ENCODE measurements at places on chromosomes 12 and 14.

DNA sequence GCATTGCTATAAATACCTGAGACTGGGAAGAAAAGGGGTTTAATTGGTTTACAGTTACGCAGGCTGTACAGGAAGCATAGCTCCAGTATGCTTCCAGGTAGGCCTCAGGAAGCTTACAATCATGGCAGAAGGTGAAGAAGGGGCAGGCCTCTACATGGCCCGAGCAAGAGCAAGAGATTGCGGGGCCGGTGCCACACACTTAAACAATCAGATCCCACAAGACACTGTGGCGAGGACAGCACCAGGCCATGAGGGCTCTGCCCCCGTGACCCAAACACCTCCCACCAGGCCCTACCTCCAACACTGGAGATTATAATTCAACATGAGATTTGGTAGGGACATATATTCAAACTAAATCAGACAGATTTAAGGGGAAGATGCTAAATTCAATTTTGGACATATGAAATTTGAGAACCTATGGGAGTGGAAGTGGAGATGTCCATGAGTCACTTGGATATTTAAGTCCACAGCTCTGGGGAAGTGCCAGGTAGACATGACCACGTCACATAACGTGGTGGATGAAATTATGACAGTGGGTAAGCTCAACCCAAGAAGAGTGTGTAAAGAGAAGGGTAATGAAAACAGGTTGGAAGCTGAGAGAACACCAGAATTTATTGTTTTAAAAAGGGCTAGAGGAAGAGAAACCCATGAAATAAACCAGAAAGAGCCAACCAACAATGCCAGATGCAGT, 1.5 kb upstream of the LTA4H start:
- DNase-seq, result no peak

- no peak for DNase-seq
Measured at GRCh38 chr14:45793081-45793480, 540.1 kb upstream of the MIS18BP1 start.

DNA sequence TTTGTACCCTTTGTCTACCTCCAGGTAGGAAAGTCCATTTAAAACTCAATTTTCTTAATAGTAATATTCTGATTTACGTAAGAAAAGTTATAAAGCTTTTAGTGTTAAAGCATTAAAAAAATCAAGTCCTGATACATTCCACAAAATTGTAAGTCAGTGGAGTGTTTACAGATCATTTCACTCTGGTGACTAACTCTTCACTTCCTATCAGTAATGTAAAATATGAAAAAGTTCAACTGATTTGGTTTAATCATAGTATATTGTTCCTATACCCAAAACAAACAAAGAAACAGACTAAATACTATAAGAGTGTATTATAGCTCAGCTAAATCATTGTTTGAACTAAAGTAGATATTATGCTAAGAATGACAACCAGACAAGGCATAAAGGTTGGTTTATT, 85.9 kb downstream of the VEZT start:
- no peak for DNase-seq

- DNase-seq, result no peak
Measured at GRCh38 chr12:79717006-79717405, 26.2 kb upstream of the PAWR start.

DNA sequence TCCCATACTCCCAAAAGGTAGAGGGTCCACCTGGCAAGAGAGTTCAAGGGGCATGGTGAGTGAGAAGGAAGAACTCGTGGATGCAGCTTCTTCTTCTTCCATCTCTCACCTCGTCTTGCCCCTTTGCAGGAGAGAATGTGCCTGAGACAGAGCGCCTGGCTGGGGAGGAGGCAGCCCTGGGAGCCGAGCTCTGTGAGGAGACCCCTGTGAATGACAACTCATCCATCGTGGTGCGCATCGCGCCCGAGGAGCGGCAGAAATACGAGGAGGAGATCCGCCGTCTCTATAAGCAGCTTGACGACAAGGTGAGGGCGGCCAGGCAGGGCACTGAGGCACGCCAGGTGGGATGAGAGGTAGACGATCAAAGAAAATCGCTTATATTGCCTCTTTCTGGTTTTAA, 20.0 kb downstream of the KIF5A start:
- no peak for DNase-seq

DNA sequence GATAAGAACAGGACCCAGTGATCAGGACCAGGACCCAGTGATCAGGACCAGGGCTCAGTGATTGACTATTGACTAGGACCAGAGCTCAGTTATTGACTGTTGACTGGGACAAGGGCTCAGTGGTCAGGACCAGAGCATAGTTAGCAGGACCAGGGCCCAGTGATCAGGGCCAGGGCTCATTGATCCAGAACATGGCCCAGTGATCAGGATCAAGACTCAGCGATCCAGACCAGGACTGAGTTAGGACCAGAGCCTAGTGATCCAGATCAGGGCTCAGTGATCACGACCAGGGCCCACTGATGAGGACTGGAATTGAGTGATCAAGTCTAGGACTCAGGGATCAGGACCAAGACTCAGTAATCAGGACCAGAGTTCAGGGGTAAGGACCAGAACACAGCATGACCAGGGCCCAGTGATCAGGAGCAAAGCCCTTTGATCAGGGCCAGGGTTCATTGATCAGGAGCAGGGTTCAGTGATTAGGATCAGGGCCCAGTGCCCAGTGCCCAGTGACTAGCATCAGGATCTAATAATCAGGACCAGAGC, 176.0 kb downstream of the TMEM121 start:
- no peak for DNase-seq

GRCh38 chr12:98002887-98003493, 512.4 kb upstream of the TMPO start:
- no peak for DNase-seq

DNA sequence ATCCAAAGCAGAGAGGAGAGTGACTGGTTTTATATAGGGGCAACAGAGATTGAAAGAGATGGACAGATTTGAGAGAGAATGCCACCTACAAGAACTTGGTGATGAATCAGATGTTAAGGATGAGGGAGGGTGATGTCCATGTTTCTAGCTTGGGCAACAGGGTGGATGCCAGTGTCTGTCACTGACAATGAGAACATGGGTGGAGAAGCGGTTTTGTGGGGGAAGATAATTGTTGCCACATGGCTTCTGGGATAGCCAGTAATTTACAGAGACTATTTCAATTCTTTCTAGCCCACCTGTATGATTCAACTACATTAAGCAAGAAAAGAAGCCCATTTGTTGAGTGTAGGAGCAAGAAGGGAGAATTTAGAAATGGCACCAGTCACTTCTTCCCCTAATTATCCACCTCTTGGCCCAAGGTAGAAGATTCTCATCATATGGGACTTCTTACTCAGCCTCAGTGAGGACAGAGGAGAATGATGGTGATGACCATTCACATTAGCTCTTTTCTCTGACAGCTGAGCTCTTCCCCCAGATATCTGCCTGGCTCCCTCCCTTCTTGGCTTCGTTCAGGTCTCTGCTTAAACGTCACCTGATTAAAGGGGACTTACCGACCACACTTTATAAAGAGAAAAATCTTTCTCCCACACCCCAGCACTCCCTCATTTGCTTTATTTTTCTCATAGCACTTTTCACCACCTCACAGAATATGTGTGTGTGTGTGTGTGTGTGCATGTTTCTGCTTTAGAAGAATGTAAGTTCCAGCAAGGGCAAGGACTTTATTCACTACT, 117.8 kb downstream of the DUSP6 start:
- no peak for DNase-seq

DNA sequence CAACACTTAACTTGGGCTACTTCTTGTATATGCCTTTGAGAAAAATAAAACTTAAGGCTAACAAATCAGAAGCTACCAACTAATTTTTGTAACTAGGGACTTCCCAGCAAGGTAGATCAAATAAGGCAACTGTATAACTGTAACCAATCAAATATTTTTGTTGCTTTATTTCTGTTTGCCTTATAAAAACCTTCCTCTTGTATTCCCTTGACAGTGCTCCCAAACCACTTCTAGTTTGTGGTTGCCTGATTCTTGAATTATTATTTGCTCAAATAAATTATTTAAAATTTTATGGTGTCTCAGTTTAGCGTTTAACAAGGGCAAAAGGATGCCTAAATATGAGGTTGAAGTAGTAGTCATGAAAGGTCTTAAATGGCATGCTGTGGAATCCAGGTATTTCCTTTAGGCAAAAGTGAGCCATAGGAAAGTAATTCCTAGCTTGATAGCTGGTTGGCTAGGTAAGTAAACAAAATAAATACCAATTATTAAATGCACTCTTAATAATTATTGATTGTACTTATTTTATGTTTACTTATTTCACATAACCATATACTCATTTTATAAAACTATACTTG, 632.6 kb downstream of the RPL10L start:
- DNase-seq, result no peak

- no peak for DNase-seq
Measured at GRCh38 chr14:95311752-95312151, 8.0 kb downstream of the CLMN start.

- DNase-seq, result no peak
Measured at GRCh38 chr14:89619596-89619995, 202.6 kb upstream of the FOXN3 start.

GRCh38 chr12:69071091-69071370, 138.1 kb upstream of the CPM start:
- no peak for DNase-seq

GRCh38 chr12:132702640-132703039, 8.0 kb upstream of the PGAM5 start:
- DNase-seq, result no peak

DNA sequence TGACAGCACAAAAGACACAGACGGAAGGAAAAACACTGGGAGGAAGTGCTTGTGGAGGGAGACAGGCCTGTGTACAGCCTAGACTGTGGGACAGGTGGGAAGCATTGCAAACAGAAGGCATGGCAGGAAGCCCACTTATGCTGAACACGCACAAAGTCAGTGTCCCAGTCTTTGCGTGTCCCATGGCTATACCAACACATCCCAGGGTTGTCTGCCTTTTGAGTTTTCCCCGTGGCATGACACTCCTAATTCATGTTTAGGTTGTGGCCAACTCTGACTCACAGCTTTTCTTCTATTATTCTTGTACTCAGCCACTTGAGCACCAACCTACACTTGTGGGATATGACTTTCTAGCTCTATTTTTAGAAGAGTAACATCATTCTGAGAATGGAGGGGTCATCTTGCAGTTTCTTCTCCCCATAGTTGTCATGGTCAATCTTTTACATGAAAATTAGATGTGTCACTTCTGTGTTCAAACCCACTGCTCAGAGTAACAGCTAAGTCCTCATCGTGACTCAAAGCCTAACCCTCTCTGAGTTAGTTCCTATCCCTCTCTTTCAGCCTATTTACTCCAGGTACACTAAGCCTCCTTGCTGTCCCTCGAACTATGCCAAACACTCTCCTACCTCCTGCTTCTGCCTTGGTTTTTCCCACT, 27.5 kb upstream of the JPH4 start:
- no peak for DNase-seq

DNA sequence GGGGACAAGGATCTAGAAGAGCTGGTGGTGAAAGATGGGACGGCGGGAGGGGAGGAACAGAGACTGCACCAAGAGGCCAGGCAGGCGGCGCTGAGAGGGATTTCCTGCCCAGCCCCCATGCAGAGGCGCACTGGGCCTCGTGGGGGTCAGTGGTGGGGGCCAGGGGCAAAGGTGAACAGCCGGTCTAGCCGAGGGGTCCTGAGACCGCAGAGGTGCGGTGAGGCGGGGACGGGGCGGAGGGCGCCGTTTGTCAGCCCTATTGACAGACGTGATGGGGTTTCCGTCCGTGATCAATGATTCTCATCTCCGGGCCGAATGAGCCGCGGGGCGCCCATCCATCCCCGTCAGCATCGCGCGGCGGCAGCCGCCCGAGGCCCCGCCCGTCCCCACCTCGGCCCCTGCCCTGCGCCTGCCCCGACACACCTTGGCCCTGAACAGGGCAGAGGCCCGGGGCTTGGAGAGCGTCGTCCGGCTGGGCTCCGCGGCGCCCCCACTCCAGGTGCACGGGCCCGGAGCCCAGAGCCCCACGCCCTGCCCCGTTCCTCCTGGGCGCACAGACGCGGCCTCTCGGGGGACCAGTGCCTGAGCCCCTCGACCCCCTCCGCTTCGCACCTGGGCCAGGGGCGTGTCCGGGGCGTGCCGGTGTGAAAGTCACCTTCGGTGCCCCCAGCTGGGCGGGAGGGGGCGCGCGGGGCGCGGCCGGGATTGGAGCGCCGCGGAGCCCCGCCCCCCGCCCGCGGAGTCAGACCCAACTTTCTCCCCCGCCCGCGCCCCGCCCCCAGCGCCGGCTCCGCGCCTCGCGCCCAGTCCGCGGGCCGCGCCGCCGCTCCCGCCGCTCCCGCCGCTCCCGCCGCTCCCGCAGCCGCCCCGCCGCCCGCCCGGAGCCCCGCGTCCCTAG, at the start of gene NXPH4:
TSS of gene NXPH4 (plus strand) at position 781 of the 898 bp plus-strand sequence. CDS start 176 bp downstream, outside the sequence.
- DNase-seq, result peak; percentile 55

GRCh38 chr14:39107591-39107996, 4.6 kb upstream of the SEC23A start:
- DNase-seq, result no peak

DNA sequence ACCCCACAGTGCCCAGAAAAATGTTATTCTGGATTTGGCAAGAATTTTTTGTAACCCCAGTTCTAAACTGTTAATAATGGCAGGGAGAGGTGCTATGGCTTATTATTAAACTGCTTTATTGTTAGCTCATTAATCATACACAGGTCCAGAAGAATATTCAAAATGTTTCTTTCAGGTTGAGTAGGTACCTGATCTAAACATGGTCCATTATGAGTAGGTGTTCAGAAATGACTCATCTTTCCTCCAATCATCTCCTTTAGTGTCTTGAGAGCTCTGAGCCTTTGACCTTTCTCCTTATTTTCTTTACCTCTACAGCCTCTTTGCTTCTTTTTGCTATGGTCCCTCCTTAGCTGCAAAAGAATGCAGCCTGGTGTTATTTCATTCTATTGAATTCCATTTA, 211.0 kb upstream of the GARIN6 start:
- DNase-seq, result no peak

- DNase-seq, result no peak
Measured at GRCh38 chr12:48788524-48788853, 400 bp downstream of the ADCY6 start.

DNA sequence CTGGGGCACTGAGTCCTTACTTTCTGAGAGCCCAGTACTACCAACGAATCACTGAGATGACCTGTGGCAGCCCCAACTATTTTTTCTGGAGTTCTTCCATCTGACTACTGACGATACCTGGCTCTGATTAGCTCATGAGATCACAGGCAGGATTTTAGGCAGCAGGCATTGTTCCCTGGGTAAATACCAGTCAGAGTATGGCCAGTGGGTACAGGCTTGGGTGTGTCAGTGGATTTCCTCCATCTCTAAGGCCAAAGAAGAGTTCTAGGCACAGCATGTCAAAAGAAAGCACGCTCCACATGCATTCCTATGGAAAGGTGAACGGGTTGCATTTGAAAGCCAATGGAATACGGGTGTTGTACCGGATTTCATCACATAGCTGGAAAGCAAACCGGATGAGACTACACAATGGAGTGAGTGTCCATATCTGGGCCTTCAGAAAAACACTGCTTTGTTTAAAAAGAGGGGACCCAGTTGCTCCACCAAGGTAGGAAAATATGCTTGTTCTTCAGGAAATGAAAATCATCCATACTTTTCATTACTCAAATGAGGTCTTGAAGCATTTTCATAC, 55.0 kb downstream of the PAX9 start:
- DNase-seq, result no peak

DNA sequence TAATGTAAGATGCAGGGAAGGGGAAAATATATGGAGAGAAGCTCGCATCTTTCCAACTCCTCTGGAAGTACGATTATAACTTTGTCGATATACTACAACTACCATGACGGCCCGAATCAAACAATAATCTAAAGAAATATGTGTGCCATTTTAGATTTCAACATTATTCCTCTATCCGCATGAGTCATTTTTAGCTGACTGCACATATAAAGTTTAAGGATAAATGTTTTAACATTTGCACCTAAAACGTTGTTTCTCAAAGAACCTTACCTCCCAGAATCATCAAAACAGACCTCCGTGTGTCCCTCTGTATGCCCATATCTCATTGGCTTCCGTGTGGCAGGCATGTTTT, 482 bp downstream of the WDHD1 start:
- DNase-seq, result no peak

- DNase-seq, result no peak
Measured at GRCh38 chr12:81296556-81297305, 218.9 kb downstream of the ACSS3 start.

All from NCI-H510A (cell line).